ENCODE measurements at places on chromosomes 3 and 15.

GRCh38 chr3:150925751-150926201, 20.5 kb upstream of the MINDY4B start:
- DNase-seq, result no peak

DNA sequence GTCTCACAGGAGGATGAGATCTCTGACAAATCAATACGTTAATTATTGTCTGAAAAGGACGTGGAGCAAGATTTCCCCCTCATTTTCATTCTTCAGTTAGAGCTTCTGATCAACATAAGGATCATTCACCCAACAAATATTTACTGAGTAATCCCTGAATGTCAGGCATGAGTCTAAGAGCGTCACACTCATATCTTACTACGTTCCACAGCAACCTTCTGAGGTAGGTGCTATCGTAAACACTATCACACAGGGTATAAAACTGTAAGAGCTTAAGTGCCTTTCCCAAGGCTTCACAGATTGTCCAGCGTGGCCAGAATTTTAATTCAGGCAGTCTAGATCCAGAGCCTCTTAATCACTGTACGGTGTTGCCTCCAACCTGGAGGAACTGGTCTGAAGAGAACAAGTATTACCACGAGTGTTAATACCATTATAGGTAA, 10.6 kb upstream of the TM4SF1 start:
- DNase-seq, result no peak

DNA sequence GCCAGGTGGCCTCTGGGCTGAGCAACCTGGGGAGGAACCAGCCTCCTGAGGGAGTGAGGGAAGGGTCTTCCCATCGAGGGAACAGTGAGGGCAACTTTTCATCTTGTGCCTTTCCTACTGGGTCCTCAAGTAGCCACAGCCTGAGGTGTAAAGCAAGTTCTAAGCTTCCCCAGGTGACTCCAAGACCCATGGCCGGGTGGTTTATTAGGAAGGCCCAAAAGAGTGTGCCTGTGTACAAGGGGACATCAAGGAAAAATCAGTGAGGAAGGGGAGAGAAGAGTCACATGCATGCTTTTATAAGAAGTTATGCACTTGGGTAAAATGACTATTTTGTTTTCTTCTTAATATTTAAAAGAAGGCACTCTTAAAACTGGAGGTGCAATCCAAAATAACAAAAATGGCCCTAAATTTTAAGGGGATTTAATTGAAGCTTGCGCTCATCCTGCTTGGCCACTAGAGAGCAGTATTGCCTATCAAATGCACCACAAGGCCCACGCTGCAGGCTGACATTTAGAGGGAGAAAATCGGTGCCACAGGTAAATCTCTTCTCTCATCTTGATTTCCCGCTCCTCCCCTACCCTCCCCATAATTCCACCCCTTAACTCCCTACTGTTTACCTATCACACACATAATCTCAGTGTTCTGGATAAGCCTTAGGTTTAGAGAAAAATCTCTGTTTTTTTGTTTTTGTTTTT, 6.7 kb downstream of the NANOGP8 start:
- DNase-seq, result no peak

DNA sequence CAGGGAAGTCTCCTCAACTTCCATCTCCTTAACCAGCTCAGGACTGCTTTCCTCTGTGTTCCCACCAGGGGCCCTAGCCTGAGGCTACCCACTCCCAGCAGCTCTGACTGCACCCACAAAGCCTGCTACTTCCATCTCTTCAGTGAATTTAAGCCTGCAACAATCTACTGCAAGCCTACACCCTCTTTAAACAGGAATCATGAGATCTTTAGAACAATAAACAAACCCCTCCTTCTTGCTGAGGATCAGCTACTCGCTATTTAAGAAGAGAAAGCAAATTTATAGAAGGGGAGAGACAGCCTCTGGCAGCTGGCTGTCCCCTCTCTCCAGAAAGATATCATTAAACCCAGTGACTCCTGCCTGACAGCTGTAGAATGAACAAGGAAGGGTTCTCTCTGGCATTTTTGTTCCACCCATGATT, 51.9 kb downstream of the ARHGAP31 start:
- DNase-seq, result no peak

DNA sequence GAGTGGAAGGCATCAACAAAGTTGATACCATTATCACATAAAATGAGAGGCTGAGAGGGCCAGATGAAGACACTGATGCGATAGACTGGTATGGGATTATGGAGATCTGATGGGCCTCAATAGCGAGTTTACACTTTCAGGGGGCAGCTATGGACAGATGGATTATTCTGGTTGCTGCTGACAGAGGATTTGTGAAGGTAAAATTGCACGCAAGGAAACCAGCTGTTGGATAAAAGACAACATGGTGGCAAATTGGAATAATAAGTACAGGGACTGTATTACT, 203.9 kb downstream of the MBNL1 start:
- DNase-seq, result no peak

GRCh38 chr15:29615791-29616190, 206.5 kb downstream of the TJP1 start:
- no peak for DNase-seq

- DNase-seq, result no peak
Measured at GRCh38 chr3:106611116-106611515, 742.3 kb upstream of the CBLB start.

DNA sequence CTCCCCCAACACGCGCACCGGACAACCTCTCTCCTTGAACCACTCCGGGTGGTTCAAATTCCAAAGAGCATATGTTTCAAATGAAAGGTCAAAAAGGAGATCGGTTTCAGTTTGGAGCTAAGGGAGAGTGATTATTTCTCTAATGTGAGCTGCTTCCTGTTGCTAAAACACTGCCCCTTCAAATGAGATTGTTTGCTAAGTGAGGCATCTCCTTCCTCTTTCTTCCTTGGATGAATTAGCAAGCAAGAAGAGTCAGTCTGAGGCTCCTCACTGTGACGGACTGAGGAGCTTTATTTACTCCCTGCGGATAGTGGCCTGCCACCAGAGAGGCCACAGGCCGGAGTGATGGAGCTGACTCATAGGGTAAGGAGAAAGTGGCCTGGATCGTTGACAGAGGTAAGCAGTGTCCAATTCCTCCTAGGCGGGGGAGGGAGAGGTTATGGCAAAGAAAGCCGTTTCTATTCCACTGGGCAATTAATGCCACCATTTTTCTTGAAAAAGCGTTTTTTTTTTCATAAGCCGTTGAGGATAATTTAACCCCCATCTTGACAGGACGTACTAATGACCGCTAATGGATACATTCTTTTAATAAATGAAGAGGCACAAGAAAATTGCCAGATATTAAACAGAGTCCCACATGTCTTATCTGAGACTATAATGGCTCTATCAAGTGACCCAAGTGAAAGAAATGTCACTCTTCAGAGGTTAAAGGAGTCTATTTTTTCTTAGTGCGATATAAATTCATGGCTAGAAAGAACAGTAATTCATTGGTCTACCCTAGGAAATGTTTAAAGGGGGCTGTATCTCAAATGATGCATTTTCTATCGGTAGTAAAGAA, 167.0 kb upstream of the ANKRD28 start:
- DNase-seq, result no peak

DNA sequence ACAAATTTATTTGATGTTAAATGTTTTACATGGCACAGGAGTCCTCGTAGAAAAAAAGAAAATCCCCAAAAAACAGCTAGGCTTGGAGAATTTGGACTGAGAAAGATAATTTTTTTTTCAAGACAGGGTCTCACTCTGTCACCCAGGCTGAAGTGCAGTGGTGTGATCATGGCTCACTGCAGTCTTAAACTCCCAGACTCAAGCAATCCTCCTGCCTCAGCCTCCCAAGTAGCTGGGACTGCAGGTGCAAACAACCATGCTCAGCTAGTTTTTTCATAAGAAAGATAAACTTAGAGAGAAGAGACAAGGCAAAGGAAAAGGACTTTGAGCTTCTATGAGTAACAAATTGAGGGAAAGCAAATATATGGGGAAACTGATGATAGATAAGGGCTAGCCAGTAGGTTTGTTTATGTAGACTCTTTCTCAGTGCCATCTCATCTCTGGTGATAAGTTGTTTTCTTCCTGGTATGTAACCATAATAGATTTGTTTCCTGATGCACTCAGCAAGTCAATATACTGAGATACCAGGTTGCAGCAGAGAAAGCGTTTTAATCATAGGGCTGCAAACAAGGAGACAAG, 13.1 kb upstream of the TRMT10C start:
- no peak for DNase-seq

GRCh38 chr15:85837011-85837433, 42.3 kb upstream of the KLHL25 start:
- no peak for DNase-seq

DNA sequence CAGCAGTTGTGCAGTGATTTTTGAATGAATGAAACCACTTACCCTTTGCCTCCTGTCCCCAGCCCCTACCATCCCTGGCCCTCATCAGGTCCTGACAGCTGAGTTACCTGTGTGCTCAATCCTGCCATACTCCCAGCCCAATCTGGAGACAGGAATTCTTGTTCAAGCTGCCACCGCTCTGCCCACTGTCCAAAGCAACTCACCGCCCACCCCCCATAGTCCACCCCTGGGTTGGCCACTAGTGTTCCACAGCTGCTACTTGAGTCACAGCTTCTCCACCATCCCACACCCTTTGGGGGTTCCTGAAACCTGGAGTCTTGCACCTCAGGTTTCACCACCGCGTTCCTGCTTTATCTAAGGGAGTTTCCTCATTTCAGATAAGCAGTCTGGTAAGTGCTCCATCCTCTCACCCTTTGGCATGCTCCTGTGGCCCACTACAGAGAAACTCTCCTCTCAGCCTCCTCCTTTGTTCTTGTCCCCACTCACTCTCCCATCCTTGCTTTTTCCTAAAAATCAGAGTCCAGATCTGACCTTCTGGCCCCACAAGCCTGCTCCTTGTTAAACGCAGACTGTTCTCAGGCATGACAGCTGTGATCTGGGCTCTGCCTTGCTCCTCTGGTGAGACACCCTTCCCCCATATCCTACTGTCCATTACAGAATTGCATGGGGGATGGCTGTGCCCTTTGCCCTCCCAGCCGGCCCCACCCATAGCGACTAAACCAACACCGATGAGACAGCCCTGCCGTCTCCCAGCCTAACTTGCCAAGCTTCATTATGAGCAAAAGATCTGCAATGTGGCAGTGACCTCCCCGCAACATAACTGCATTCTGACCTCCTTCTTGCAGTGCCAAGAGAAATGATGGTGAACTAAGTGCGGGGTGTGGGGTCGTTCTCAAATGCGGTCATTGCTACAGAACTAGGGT, 50.0 kb downstream of the CYP19A1 start:
- DNase-seq, result no peak

DNA sequence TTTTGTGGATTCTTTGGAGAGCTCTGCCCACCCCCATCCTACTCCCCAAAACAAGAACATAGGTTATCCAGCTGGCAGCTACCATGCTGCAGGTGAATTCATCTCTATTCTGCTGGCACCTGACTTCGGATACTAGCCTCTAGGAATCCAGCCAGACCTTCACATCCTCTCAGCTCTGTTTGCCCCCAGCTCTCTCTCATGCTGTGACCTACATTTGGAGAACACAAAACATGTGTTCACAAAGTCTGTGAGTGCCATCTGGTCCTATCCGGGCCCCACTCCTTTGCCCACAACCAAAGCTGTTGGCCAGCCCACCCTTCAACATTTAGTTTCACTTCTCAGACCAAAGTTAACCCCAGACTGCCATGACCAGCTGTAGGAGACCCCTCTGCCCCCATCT, 89.4 kb upstream of the C3orf80 start:
- no peak for DNase-seq
